ENCODE measurements at places on chromosomes 1 and 21. TPM values are rescaled to one million over a fixed set of nuclear protein-coding genes. Genes with fewer than 3 reads are reported as not detected.

- no peak for DNase-seq
Measured at GRCh38 chr1:12469493-12469892, 148.5 kb downstream of the DHRS3 start.

GRCh38 chr1:94542088-94542870, 720 bp upstream of the F3 start:
- DNase-seq = peak; percentile 54

DNA sequence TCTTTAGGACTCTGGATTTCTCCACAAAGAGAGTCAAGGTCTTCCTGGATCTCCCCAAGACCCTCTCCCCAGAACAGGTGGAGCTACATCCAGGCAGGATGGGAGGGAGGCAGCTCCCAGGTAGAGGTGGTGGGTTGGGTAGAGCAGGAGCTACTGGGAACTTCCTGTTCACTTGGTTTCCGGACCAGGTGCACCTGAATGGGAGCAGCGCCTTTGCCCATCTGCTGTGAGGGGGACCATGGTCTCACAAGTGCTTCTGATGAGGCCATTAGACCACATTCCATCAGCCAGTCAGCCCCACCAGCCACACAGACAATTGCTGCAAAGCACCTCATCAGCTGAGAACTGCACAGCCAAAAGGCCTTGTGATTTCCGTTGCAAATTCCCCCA, 188.8 kb downstream of the MATN1 start:
- no peak for DNase-seq

- no peak for DNase-seq
Measured at GRCh38 chr21:43325968-43326715, 100.8 kb downstream of the SIK1 start.

CFHR4 gene
- total RNA-seq = not detected

Measured in H7 (cell line).